ENCODE measurements at places on chromosomes 4 and X.
A peak's percentile ranks its signal among the peaks of the same experiment; 100 is the strongest.

DNA sequence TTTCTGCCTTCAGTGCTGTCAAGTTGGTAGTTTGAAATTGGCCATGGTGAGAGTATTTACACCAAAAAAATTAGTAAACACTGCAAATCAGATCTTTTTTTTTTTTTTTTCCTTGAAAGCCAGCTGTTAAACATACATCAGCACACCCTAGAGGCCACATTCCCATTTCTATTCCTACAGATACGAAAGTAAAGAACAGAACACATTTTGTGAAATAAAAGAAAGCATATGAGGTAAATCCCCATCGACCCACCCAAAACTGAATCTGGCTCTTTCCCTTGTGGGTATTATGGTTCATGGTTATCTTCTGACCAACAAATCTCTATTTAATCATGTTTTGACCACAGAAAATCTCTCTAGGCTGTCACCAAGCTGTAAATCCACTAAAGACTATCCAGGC is 41.8 kb upstream of the AP1AR start:
- DNase-seq: peak; percentile 8

GRCh38 chr4:155007660-155008176 is 200.7 kb upstream of the NPY2R start:
- DNase-seq: no peak

DNA sequence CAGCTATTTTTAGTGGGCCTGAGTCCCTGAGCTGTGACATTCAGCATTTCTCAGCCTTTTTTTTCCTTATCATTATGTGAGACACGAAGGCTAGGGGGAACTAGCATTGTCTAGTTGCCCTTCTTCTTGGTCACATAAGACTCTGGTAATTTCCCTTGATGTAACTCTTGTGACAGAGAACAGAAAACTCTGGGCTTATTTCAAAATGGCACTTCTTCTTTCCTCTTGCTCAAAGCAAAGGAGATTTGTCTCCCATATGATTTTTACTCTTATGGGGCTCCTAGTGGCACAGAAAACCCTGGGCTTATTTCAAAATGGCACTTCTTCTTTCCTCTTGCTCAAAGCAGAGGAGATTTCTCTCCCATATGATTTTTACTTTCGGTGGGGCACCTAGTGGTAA is 14.7 kb downstream of the ATXN3L start:
- DNase-seq: no peak

GRCh38 chr4:109801895-109802319 is at the start of gene CFI:
Gene CFI, minus strand, starts transcription at chr4:109801999. Its CDS starts 28 bp downstream, at chr4:109801971.
- no peak for DNase-seq

GRCh38 chr4:7678318-7678852 is 243.7 kb upstream of the PSAPL1 start:
- no peak for DNase-seq

DNA sequence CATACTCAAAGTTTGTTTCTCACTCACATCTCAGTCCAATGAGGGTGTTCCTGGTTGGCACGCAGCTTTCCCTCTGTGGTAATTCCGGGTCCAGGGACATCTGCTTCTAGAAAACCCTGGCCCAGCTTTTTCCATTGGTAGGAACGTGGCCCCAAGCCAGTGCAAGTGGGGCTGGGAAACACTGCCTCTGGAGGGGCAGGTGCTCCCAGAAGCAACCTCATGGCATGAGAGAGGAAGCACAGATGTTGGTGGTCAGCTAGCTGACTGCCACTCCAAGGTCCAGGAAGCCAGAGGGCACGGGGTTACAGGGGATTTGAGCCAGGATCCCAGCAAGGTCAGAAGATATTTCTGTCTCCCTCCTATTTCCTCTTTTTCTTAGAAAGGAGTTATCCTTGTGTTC is 47.5 kb downstream of the DCTD start:
- no peak for DNase-seq

DNA sequence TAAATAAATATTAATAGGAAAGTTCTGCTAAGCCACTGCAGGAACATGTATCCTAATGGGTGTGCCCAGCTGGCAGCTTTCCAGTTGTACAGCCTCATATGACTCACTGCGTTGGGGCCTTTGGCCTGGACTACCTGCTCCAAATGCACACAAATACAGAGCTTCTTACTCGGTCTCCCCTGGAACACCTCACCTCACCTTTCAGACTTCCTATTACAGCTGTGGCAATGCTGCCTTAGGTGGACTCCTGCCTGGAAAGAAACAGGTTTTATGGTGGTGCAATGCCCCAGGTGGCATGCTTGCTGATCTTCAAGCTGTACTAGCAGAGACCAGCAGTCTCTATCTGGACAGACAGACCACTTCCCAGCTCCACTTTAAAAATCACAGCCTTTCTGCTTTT is 85.7 kb upstream of the EXOC1L start:
- DNase-seq: no peak

GRCh38 chr4:122476126-122476525 is 19.6 kb upstream of the IL2 start:
- no peak for DNase-seq

DNA sequence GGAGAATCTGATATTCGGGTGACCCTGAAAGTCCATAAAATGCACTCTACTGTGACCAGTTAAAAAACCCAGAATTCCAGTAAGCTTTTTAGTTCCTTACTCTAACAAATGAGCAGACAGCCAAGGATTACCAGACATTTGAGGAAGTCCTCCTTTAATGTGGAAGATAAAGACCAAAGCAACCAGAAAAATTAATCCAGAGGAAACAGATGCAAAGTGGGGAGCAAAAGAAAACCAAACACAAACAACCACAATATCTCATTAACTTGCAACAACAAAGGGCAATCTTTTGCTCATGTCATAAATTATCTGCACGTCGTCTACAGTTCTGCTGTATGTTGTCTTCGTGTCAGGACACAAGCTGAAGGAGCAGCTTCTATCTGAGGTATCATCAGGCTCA is 164.4 kb downstream of the PJA1 start:
- no peak for DNase-seq

All from NCI-H1694 (cell line).